ENCODE measurements at places on chromosomes 16 and 17.

GRCh38 chr17:74045608-74046280, 157.7 kb upstream of the RPL38 start:
- DNase-seq, result no peak

GRCh38 chr17:38883592-38884526, 14.0 kb downstream of the LASP1 start:
- DNase-seq, result no peak

- no peak for DNase-seq
Observed at GRCh38 chr17:17831208-17832031, 5.4 kb downstream of the SREBF1 start.

DNA sequence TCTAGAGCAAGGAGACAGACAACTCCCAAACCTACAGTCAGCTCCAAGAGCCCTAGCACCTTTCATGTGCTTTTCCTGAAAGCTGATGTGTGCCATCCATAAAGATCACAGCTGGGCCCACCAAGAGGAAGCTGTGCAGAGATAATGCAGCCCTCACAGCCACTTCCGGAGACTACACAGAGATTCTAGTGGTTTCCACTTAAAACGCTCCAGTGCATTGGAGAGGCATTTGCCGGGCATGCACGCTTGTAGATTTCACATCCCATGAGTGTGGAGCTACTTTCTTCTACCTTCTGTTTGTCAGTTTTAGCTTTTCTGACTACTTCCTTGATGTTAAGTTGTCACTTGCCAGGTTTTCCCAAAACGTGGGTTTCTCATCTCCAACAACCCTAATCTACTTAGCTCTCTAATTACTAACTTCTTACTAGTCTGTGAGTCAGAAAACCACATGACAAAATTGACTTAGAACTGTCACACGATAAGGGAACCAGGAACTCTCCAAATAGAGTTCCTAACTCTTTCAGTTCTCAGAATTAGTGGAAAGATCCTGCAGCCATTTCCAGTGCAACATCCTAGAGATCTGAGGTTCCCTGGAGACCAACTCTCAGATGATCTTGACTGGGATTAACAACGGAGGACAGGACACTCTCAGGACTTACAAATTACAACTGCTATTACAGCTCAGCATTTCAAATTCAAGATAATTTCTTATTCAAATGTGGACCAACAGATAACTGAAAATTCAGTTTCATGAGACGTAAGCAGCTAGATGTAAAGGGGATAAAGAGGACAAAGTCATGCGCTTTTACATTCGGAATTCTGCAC, 28.6 kb downstream of the PMP22 start:
- no peak for DNase-seq

- no peak for DNase-seq
Observed at GRCh38 chr16:9622268-9622667, 530.8 kb downstream of the HAPSTR1 start.

DNA sequence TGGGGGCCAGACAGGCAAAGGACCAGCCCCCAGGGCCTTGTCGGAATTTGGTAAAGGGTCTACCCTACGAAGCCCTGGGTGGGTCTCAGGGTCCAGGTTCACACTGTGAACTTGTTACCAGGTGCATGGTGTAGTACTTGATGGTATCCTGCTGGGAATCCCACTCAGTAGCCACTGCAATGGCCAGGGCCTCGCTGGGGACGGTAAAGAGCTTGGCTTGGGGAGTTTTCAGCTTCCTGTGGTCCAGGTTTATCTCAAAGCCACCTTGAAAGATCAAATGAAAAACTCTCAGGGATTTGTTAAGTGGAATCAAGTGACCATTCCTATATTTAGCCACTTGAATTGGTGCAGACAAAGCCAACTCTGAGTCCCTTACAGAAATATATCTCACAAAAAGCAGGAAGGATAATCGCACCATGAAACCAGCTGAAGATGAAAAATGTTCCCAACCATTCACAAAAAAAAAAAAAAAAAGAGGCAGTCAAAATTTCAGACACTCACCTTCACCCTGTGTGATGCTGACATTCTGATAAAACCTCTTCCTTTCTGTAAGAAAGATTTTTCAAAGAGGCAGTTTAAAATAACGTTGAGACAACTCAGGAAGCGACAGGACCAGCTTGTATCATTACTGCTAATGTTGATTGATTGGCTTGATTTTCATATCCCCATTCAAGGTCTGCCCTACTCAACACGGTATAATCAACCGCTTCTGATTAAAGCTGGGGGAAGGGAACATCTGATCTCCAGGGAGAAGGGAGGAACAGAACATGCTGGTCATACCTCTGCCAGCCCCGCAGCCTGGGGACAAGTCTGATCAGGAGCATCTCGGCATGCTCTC, 10.6 kb downstream of the ATPAF2 start:
- DNase-seq, result no peak

DNA sequence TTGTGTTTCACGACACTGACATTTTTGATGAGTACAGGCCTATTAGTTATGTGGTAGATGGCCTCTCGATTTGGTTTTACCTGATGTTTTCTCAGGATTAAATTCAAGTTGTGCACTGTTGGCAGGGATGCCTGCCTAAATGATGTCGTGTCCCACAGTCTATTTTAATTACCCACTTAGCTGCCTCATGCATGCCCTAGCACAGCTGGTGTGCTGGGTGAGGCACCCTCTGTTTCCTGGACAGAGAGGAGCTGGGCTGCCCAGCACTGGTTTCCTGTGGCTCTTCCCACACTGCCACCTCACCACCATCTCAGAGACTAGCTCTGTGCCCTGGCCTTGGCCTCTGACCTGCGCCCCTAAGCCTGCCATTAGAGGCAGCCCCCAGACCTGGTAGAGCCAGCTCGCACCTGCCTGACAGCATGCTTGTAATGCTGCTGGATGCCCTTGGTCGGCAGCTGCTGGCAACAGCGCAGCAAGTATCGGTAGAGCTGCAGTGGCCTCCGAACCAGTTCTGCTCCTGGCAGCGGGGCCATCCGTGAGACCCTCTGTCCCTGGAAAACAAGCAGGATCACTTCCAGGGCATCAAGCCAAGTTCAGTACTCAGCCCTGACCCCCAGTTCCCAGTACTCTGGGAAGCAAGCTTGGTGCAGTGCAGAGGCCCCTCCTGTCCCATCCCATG, 10.9 kb downstream of the LYRM9 start:
- no peak for DNase-seq

DNA sequence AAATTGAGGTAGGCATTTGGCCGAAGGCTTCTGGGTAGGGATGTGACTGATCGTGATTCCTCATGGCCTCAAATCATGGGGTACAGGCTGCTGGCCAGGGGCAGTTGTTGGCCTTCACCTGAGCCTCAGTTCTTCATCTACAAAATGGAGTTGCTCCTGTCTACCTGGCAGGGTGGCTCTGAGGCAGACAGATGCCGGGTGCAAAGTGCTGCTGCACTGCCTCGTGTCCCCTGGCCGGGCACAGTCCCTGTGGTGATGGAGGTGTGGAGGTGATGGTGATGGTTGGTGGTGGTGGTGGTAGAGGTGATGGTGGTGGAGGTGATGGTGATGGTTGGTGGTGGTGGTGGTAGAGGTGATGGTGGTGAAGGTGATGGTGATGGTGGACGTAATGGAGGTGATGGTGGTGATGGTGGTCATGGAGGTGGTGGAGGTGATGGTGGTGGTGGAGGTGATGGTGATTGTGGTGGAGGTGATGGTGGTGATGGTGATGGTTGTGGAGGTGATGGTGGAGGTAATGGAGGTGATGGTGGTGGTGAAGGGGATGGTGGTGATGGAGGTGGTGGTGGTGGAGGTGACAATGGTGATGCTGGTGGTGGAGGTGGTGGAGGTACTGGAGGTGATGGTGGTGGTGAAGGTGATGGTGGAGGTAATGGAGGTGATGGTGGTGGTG, 52.6 kb downstream of the RNF213 start:
- no peak for DNase-seq

All from GM12891 (cell line).